ENCODE measurements at places on chromosomes 11 and 22.

DNA sequence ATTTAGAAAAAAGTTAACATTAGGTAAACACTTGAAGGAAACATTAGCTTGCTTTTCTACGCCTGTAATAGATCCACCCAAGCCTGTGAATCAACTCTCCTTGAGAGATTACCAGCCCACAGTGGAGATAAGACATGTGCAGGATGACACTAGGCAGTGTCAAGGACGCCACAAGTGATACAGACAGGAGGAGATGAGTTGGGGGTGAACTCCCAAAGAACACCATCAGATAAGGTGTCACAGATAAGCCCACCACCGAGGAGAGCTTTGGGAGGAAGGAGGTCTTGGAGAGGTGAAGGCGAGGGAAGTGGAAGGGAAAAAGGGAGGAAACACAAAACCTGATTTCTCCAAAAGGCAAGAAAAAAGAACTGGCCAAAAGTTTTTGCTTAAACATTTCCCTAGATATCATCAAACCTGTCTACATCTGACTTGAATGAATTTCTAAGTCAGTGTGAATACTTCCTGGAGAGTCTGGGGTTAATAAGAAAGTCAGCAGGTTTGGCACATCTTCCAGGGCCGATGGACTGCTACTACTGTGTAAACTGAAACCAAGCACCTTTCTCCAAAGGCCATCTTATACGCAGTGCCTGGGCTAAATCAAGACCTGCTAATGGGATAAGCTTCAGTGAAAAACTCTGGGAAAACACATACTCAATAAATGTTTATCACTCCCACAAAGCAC lies 15.5 kb downstream of the CLTCL1 start:
- no peak for DNase-seq

- DNase-seq = peak; percentile 12
These were observed 38.2 kb downstream of the SHISA8 start for GRCh38 chr22:41876675-41877074.

GRCh38 chr22:49207008-49208003 lies 620.4 kb downstream of the BRD1 start:
- no peak for DNase-seq

DNA sequence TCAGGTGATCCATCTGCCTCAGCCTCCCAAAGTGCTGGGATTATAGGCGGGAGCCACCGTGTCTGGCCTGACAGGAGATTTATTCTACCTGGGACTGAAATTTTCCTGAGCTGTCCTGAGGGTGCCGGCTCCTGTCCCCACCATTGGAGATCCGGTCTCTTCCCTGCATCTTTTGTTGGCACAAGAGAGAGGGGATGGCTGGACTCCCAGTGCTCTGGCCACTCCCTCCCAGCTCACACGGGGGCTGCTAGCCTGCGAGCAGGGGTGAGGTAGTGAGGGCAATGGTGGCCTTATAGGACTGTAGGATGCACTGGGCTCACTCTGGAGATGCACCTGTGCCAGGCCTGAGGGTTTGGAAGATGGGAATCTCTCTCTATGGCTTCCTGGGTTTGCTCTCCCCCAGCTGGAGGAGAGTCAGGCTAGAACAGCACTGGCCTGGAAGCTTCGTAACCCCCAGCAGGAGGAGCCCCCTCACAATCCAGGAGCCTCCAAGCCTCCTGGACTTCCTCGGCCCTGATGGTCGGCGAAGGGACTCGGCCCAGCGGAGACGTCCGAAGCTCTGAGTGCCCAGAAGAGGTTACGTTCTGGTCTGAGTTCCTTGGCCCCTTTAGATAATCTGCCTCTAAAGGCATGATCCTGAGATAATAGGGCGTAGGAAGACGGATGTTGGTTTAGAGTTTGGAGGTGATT lies 106.4 kb downstream of the NECTIN1 start:
- no peak for DNase-seq

DNA sequence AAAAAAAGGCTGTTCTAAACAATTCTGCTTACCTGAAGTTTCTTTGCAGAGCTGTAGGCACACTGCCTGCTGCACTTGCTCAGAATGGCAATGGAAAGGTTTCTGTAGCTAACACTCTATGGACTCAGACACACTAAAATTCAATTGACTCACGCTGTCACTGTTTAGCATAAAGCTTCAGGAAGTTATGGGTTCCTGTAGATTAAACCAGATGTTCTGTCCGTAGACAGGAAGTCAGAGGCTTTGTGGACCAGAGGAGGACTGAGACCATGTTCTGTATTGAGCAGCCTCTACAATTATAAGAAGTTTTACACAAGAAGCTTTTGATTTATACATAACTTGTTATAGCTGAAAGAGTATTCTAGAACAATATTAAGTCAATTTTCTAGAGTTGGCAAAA lies 70.4 kb downstream of the GLYATL1 start:
- no peak for DNase-seq

GRCh38 chr22:38772623-38772873 lies 16.8 kb upstream of the SUN2 start:
- no peak for DNase-seq

GRCh38 chr22:48594757-48595510 lies 1232.7 kb downstream of the BRD1 start:
- no peak for DNase-seq

- no peak for DNase-seq
These were observed 15.9 kb downstream of the PDGFD start for GRCh38 chr11:104148074-104148473.

GRCh38 chr11:11439591-11439990 lies 86.5 kb upstream of the CSNK2A3 start:
- DNase-seq = no peak

- DNase-seq = no peak
These were observed 3.9 kb upstream of the OR4C6 start for GRCh38 chr11:55658031-55658573.

DNA sequence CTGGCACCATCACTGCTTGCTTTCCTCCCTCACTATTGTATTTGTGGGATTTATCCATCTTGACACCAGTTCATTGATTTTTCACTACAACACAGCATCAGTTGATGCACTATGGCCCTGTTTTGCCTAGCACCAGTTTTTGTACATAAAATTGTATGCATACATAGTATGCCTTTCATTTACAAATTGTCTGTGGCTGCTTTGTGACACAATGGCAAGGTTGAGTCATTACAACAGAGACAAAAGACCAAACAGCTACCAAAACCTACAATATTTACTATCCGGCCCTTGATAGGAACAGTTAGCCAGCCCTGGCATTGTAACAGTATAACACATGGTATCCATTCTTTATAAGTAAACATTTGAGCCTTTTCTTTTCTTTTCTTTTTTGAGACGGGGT lies 150.3 kb downstream of the LDLRAD3 start:
- no peak for DNase-seq

GRCh38 chr22:43818981-43819380 lies 6.9 kb upstream of the EFCAB6 start:
- DNase-seq = no peak

DNA sequence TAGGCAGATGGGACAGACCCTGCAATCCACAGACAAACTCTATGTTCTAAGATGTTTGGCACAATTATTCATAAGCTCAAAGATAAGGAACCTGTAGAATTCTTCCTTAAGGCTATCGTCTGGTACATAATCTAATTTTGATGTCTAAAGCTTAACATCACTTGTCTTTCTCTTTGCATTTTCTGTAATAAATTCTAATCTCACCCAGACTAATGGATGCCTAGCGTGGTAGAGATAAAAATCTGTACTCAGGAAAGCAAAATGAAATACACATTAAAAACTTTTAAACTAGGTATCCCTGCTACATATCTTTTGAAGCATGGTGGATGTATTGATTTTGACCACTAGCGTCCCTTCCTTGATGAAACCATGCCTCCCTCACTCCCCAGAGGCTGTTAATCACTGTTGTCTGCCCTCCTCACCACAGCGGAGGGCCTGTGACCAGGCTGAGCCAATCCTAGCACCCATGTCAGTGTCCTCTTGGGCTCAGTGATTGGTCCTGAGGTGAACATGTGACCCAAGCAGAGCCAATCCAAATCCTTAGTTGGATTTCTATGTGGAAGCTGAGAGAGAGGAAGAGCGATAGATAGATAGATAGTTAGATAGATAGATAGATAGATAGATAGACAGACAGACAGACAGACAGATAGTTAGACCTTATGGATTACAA lies 82.2 kb upstream of the GRK3 start:
- DNase-seq = no peak

- DNase-seq = no peak
These were observed 12.0 kb downstream of the KMT2A start for GRCh38 chr11:118448294-118448693.

GRCh38 chr11:2310786-2311352 lies 9.1 kb downstream of the TSPAN32 start:
- no peak for DNase-seq

- DNase-seq = no peak
These were observed 215.1 kb upstream of the SORL1-AS1 start for GRCh38 chr11:121667836-121668235.

DNA sequence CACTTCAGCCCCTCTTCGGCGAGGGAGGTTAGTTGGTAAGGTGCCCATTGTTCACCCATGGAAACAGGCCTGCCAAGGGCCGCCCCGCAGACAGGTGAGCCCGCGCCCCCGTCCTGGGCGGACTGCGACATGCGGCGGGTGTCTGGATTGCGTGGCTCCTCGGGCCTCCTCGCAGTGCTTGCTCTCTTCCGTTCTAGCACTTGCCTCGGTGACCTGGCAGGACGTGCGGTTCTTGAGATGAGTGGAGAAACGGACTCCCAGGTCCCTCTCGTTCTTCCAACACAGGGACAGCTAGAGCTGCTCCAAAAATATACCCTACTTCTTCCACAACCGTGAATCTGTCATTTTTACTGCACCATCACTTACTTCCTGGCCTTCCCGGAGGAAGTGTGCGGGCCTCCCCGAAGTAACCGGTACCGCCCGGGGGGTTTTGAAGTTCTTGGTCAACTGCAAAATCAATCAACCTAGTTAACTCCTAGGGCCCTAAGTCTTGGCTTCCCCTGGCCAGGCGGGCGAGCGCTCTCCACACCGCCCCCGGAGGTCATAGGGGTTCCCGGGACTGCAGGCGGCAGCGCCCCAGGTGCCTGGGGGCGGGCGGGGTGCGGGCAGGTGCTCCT lies 745 bp upstream of the ZBTB44 start:
- peak; percentile 41 for DNase-seq

DNA sequence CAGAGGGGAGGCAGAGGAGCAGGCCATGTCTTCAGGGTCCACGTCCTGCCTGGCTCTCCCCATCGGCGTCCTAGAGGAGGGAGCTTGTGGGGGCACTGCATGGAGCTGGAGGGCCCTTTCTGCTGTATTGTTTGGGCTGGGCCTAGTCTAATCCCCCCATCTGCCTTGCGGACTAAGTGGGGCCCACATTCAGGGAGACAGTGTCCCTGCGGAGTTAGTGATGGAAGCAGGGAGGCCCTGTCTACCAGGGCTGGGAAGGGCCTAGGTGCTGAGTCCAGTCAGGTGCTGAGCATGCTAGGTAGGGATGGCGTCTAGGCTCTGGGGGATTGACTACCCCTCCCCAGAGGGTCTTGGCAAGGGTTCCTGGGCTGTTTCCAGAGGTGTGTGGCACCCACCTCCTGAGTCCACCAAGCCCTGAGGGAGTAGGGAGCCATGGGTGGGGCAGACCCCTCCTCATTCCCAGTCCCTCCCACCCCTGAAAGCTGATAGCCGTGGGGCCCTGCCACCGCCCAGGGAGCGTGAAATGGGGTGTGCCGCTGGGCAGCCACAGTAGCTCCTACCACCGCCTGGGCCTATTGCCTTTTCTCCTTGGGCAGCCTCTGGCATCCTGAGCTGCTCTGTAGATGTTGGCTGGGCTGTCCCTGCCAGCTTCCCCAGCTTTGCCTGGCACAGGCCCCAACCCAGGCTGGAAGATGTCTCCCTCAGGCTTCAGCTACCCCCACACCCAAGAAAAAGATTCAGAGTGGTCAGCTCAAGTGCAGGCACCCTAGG lies 1.9 kb upstream of the POLD4 start:
- no peak for DNase-seq

- no peak for DNase-seq
These were observed 74.2 kb downstream of the YAP1 start for GRCh38 chr11:102184269-102184987.

- DNase-seq = no peak
These were observed 2.7 kb upstream of the VPREB3 start for GRCh38 chr22:23756891-23757290.

GRCh38 chr11:75233754-75234172 lies 6.8 kb upstream of the TPBGL start:
- DNase-seq = peak; percentile 4

DNA sequence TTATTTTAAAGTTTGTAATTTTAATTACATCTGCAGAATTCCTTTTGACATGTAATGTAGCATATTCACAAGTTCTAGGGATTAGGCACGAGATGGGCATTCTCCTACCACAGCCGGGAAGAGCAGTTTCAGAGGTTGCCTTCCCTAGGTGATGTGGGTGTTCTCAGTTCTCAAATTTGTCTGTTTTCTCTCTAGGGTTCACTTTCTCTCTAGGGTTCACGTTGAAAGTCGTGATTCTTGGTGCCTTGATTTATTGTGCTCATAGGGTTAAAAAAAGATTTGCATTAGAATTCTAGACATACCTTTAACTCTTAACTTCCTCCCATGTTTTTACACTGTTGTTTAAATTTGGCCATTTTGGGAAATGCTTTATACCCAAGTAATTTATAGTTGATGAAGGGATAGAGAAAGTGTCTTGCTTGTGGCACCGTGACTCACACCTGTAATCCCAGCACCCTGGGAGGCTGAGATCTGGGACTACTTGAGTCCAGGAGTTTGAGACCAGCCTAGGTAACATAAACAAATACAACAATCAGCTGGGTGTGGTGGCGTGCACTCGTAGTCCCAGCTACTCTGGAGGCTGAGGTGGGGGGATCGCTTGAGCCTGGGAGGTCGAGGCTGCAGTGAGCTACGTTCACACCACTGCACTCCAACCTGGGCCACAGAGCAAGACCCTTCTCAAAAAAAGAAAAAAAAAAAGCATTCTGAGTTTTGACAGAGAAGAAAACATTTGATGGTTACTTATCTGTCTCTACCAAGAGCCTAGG lies 3.6 kb downstream of the MED15 start:
- DNase-seq = no peak

- no peak for DNase-seq
These were observed 2.2 kb downstream of the ZNF143 start for GRCh38 chr11:9462806-9463537.

DNA sequence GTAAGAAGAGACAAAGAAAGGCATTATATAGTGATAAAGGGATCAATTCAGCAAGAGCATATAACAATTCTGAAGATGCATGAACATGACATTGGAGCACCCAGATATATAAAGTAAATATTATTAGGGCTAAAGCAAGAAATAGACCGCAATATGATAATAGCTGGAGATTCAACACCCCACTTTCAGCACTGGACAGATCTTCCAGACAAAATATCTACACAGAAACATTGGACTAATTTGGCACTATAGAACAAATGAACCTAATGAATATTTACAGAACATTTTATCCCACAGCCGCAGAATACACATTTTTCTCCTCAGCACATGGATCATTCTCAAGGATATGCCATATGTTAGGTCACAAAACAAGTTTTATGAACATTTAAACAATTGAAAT lies 633.1 kb downstream of the JRKL start:
- no peak for DNase-seq

GRCh38 chr11:61281581-61282250 lies 13.4 kb downstream of the VWCE start:
- DNase-seq = no peak
